ENCODE measurements at places on chromosomes 13 and 19. TPM values are rescaled to one million over a fixed set of nuclear protein-coding genes. Genes with fewer than 3 reads are reported as not detected.

DNA sequence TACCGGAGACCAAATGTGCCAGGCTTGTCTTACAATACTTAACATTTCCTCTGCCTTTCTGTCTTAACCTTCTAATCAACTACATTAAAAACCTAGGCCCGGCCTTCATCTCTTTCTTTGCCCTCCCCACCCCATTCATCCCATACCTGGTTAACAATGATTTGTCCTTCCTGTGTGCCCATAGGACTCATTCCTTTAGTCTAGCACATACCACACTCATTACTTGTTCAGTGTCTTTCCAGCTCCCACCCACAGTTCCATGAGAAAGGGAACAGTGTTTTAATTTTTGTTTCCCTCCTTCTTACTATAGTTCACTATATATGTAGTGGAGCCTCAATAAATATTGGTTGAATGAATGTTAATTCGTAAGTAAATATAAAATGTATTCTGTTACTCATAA is 2.4 kb downstream of the CLN5 start:
- no peak for DNase-seq

DNA sequence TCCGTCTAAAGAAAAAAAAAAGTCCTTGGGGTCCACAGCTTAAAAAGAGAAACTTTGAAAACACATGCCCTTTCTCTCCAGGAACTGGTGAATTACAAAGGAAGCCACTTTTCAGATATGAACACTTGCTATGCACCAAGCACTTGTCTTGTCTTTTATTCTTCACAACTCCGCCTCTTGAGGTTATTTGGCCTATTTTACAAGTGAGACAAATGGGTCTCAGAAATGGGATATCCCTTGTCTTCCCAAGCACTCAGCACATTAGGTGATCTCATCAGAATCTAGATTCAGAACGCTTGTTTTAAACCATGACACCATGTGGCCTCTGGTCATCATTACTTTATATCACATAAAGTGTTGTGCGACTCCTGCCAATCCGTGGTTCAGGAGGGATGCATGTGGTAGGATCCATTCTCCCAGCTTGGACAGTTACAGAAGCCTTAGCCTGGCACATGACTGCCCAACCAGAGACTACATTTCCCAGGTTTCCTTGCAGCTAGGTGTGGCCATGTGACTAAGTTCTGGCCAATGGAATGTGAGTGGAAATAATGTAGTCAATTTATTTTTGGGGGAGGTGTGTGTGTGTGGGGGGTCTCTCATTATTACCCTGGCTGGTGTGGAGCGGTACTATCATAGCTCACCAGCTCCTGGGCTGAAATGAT is 13.9 kb downstream of the TSKS start:
- DNase-seq: no peak

The TMPRSS9 gene
- 0.17 TPM for polyA plus RNA-seq

GRCh38 chr13:50132904-50133357 is 117.7 kb downstream of the KCNRG start:
- DNase-seq: peak; percentile 18

GRCh38 chr19:50492303-50493052 is 15.8 kb upstream of the GARIN5A start:
- no peak for DNase-seq

GRCh38 chr13:95251641-95252040 is 49.6 kb downstream of the ABCC4 start:
- DNase-seq: no peak
